ENCODE measurements at places on chromosomes 3 and 15.

- DNase-seq: no peak
Measured at GRCh38 chr3:146589899-146590508, 15.1 kb downstream of the PLSCR5 start.

DNA sequence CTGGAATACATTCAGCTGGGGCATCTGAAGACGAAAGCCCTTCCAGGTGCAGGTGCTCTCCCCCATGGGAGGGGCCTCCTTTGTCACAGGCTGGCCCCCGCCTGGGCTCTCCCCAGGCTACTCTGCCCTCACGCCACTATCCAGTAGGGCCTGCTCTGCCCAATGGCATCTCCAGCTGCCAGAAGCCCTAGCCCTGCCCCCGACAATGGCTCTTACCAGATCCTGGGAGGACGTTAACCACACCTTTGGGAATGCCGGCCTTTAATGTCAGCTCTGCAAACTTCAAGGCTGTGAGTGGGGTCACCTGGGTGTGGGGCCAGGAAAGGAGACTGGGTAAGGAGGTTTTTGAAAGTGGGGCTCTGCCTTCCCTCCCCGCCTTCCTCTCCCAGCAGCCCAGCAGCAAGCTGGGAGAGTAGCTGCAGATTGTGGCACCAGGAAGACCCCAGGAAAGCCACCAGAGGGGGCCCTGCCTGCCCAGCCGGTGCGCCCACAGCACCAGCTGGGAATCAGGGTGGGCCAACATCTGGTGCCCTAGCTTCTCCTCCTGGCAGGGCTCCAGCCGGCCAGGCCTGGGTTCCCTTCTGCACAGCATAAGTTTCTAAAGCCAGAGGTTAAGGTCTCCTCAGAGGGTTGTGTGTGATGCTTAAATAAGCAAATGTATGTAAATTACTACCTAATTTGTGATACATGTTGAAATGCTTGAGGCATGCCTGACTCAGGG is 40.4 kb upstream of the SLC41A3 start:
- no peak for DNase-seq

DNA sequence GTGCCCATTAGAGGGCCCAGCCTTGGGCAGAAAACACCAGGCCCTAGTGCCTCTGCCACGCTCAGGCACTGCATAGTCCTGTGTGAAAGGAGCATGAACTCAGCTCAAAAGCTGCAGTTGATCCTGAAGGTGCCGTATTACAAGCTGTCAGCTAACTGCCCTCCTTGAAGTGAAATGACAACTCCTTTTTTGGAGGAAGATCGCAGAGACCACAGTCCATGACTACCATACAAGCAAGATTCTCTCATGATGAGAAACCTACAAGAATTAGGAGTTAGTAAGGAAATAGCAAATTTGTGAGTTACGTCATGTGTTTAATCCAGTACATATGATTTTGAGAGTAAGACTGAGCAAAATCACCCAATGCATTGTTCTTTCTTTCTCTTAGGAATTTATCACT is 513.9 kb upstream of the NR2F2 start:
- DNase-seq: no peak

GRCh38 chr3:6260551-6261191 is 600.2 kb upstream of the GRM7 start:
- no peak for DNase-seq

DNA sequence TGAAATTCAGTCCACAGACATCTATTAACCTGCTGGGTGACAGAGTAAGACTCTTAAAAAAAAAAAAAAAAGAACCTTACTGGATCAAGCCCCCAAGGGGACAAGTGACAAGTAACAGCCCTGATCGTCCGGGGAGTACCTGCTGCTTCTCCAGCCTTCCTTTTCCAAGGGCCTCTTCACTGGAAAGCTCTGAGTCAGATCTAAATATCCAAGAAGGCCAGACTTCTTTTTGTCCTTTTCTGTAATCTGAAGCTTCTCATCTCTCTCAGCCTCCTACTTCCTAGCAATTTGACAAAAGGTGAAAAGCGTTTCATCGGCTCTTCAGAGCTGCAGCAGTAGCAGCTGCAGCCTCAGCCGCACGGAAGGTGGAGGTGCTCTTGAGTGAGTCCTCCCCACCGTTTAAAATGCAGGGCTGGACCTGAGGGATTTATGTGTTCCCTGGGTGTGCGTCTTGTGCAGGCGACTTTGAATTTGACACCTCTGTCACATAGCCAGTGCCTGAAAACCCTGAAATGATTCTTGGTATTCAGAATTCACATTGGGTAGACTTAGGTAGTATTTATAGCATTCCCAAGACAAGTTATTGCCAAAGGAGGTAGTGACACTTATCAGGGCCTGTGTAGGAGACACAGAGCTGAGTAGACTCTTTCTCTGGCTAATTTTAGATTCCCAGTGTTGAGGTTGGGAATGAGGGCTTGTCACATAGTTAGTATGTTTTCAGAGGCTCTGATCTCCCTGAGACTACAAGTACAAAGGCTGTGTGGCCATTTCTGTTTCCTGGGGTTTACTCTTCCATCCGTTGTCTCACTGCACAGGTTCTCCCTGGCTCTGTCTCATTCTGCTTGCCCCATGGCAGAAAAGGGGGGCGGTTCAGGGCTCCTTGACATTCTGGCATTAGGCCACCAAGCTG is 291.2 kb upstream of the C2CD4B start:
- no peak for DNase-seq

DNA sequence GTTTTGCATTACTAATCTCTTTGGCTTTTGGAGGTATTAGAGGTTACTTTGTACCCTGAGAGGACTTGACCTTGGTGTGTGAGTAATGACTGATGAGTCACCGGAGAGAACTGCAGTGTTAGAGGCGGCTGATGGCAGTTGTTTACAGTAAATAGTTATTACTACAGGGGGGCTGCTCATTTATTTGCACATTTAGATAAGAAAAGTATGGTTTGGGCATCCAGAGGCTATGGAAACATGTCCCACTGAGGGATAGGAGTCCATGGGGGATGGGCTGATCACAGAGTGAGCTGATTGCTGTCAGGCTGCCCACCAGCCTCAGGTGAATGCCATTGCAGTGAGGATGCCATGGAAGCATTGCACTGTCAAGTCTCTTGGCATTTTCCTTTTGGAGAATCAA is 17.3 kb upstream of the STAC start:
- DNase-seq: no peak

- no peak for DNase-seq
Measured at GRCh38 chr3:40885430-40885829, 313.9 kb upstream of the CTNNB1 start.

DNA sequence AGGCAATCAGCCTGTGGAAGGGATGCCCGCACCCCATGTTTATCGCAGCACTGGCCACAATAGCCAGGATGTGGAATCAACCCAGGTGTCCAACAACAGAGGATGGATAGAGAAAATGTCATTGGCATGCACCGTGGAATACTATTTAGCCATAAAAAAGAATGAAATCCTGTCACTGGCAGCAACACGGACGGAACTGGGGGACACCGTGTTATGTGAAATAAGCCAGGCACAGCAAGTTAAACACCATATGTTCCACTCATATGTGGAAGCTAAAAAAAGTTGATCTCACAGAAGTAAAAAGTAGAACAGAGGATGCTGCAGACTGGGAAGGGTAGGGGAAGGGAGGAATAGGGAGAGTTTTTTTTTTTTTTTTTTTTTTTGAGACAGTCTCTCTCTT is 15.6 kb downstream of the MELTF start:
- DNase-seq: no peak

- no peak for DNase-seq
Measured at GRCh38 chr3:183775781-183776180, 49.6 kb downstream of the MAP6D1 start.

GRCh38 chr3:146817704-146818103 is 212.6 kb upstream of the PLSCR5 start:
- no peak for DNase-seq

- no peak for DNase-seq
Measured at GRCh38 chr3:188756241-188756640, 415.5 kb upstream of the TPRG1 start.

- DNase-seq: no peak
Measured at GRCh38 chr3:150483226-150483625, 63.1 kb downstream of the SERP1 start.

DNA sequence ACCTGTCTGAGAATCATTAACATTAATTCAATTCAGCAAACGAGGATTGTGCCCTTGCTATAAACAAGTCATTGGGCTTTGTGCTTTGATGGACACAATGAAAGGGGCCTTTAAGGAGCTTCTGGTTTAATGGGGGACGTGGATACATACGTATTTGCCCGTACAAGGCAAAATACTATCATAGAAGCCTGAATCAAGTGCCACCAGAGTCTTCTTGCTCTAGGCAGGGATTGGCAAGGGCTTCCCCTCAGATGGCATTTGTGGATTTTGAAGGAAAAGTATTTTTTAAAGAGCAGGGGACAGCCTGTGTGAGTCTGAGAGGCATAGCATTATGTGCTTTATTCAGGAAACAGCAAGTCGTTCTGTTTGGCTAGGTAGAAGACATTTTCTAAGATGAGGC is 83.7 kb upstream of the NEDD4 start:
- no peak for DNase-seq

GRCh38 chr15:66674756-66675155 is 27.3 kb upstream of the SMAD6 start:
- DNase-seq: no peak

- DNase-seq: no peak
Measured at GRCh38 chr3:195001961-195002861, 268.7 kb downstream of the XXYLT1 start.

DNA sequence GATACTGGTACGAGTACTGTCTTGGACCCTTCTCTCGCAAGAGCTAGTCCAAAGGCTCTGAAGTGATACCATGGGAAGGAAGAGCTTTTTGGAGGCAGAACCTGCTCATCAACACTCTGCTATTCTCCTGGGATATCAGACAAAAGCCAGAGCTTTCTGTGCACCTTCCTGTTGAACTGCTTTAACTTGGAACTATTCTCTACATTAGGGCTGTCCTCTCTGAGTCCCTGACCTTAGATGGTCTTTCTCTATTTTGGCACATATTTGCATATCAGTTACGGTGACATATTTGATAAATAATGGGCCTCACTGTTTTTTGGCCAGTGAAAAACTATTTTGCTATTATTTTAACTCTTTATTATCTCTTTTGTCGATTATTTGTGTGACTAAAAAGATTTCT is 146.9 kb downstream of the TIGIT start:
- no peak for DNase-seq

DNA sequence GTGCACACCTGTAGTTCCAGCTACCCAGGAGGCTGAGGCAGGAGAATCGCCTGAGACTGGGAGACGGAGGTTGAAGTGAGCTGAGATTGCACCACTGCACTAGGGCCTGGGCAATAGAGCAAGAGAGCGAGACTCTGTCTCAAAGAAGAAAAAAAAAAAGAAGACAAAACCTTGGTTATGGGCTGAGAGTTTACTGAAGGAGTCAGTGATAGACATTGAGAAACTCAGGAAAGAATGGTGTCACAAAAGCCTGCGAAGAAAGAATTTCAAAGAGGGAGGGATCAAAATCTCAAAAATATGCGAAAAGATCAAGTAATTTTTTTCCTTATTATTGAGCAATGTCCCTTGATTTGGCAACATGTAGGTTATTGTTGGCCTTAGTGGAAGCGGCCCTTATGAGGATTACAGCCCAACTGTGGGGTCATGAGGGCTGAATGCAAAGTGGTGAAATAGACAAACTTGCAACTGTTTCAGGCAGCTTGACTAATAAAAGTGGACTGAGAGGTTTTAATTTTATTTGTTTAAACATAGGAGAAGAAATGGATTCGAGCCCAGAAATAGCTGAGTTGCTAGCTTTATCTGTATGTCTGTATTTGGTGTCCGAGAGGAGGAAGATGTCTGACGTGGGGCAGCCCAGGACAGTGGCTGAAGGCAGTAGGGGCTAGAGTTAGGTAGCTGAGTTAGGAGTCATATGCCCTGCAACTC is 18.8 kb upstream of the CELF6 start:
- no peak for DNase-seq

GRCh38 chr15:39198044-39199000 is 382.6 kb upstream of the THBS1 start:
- DNase-seq: no peak

- DNase-seq: no peak
Measured at GRCh38 chr3:25567388-25567787, 97.3 kb downstream of the TOP2B start.

DNA sequence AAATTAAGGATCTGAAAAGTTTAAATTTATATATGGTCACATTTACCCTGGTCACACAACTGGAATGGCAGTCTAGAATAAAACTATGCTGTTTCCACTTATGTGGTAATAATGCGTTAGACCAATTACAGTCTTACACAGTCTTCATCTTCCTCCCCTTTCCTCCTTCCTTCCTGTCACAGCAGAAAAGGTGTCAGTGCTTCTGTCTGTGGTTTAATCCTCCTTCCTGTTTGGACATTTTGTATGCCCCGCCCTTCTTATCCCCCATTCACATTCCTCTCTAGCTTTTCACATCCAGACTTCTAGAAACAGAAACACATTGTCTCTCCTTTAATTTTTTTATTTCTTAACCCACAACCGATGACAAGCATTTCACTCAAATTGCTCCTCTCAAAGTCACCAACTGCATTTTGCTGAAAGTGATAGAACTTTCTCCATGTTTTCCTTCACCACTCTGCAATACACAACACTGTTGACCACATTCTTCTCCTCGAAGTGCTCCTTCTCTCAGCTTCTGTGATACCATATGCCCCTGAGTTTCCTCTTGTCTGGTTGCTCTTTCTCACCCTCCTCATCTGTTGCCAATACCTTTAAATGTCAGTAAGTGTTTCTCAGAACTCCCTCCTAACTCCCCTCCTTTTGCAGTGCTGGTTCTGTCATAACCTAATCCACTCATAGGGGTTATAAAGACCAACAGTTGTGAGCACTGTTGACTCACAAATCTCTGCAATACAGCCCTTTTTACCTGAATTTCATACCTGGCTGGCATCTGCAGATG is 271.6 kb downstream of the UBE2E2 start:
- DNase-seq: no peak

- DNase-seq: no peak
Measured at GRCh38 chr3:24829011-24829581, 334.4 kb upstream of the THRB start.

GRCh38 chr3:149339931-149340309 is 6.5 kb upstream of the TM4SF18 start:
- DNase-seq: no peak

- DNase-seq: no peak
Measured at GRCh38 chr3:168251371-168251770, 155.6 kb upstream of the GOLIM4 start.

- no peak for DNase-seq
Measured at GRCh38 chr15:66405615-66406014, 18.9 kb downstream of the MAP2K1 start.

DNA sequence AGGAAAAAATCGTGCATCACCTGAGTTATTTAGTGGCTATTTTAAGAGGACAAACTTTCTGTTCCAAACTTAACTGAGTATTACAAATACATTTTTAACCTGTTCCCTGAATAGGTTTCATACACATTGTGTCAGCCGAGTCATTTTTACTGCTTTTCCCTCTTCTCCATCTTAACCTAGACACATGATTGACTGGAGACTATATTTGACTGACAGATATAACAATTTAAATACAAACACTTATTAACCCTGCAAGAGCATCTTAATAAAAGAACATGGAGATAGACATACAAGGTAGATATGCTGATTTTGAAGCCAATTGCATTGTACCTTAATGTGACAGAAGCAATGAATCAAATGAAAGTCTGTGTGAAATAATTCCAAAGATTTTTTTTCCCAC is 810.5 kb upstream of the ARPP21 start:
- DNase-seq: no peak

- DNase-seq: no peak
Measured at GRCh38 chr3:15796771-15797641, 773 bp downstream of the ANKRD28 start.

GRCh38 chr15:38829086-38829485 is 264.5 kb upstream of the RASGRP1 start:
- no peak for DNase-seq
